Right hindlimb (tissue), 1 donor: ENCODE measurements at places on chromosomes 3 and 15.

GRCh38 chr3:49912881-49913281 lies 9.2 kb upstream of the MST1R start:
- no peak for DNase-seq

DNA sequence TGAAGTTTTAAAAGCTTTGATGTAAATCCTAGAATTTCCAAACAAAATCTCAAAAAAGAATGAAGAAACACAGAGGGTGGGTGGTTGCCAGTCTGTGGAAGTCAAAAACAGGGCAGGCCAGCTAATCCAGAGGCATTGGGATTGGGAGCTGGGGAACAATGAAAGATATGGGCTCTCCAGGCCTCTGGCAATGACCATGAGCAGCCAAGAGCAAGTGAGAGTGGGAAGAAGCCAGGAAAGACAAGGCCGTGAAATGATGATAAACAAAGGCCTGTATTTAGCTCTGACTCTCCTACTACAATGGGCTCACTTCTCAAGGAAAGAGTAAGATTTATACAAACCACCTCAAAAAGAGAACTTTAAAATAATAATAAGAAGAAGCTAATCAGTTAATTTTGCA lies 248.5 kb downstream of the ZMAT3 start:
- no peak for DNase-seq

- no peak for DNase-seq
These were observed 14.5 kb upstream of the RNU6-1 start for GRCh38 chr15:67854358-67854757.

GRCh38 chr15:92586966-92587365 lies 68.6 kb downstream of the FAM174B start:
- no peak for DNase-seq

- DNase-seq = peak; percentile 92
These were observed 108.1 kb upstream of the THBS1 start for GRCh38 chr15:39472621-39473297.

DNA sequence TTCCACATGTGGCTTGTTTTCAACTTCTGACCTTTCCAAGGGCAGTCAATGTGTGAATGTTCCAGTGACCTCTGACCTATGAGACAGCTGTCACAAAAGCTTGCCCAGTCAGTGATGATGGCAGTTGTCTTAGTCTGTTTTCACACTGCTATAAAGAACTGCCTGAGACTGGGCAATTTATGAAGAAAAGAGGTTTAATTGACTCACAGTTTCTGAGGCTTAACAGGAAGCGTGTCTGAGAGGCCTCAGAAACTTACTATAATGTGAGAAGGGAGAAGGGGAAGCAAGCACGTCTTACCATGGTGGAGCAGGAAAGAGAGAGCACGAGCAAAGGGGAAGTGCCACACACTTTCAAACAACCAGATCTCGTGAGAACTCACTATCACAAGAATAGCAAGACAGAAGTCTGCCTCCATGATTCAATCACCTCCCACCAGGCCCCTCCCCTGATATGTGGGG lies 95.6 kb downstream of the ECT2 start:
- DNase-seq = no peak

DNA sequence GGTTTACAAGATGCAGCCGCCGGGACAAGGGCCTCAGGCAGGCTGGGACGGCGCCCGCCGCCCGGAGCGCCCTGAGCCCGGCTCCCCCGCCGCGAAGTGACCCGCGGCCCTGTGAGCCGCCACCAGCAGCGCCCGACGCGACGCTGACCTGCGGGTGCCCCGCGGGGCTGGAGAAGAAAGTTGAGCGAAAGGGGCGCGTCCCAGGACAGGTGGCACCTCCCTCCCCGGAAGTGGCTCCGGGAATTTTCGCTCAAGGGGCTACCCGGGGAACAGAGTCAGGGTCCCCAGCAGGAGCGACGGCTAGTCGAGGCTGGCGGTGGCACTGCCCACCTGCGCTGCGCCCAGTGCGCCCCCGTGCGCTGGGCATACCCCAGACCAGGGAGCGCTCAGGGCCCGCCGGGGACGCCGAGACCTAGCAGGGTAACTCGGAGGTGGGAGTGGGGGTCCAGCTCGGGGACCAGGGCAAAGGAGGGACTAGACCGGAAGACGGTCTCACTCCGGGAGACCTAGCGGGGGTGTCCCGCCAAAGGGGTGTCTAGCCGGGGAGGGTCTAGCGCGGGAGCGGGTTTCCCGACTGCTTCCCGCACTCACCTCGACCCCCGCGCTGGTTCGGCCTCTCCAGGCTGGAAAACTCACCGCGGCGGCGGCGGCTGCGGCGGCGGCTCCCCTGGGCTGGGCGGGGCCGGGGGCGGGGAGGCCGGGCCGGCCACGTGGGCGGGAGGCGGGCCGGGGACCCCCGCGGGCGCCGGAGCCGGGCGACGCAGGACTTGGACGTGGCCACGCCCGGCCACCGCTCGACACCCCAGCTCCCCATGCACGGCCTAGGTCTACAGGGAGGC lies 18.4 kb downstream of the SPATA12 start:
- DNase-seq = peak; percentile 79

DNA sequence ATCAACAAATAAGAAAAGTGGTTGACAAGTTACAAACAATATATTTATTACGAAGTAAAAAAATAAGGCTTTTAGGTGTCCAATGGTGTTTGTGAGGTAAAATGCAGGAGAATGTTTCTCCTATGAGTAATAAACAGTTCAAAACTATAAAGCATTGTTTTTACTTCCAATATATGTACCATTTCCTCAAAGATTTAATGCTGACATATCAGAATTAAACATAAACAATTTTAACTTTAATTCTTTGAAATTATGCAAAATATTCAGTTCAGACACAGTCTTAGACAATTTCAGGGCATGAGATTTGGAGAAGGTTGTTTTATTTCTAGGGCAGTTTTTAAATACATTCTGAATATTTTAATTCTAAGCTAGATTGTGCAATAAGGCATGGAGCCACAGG lies 602.5 kb upstream of the DPPA4 start:
- no peak for DNase-seq

DNA sequence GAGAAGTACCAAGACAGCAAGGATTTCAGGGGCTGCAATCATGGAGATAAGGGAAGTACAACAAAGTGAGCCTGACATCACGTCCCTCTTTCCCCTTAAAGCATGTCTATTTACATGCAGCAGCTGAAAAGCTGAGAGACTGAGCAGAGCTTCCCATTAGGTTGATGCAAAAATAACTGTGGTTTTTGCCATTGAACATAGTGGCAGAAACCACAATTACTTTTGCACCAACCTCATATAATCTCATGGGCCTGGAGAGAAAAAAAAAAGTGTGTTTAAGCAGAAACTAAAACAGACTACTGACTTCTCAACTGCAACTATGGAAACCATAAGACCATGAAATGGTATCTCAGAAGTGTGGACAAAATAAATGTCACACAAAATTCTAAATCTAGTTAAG lies 48.3 kb downstream of the CCDC12 start:
- no peak for DNase-seq

DNA sequence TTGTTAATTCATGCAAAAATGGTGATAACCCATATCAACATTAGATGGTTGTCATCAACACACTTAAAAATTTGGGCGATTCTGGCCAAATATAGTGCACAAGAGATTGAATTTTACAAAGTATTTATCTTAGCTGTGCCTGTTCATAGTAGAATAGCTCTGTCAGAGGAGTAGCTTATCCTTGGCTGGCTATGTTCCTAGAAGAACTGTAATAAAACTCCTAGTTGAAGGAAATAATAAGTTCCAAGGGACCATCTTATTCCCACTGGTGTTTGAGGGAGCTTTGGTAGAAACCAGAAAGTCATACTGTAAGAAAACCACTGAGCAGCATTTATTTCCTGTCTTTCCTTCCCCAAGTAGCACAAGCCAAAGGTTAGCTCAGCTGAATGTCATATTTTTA lies 201.8 kb downstream of the GRM7 start:
- no peak for DNase-seq

GRCh38 chr3:14688525-14688924 lies 13.6 kb downstream of the C3orf20 start:
- DNase-seq = no peak

GRCh38 chr3:2082871-2083480 lies 15.7 kb upstream of the CNTN4 start:
- peak; percentile 24 for DNase-seq

GRCh38 chr3:160343132-160343531 lies 55.9 kb downstream of the IFT80 start:
- no peak for DNase-seq

GRCh38 chr3:156811089-156811862 lies 14.9 kb upstream of the LEKR1 start:
- DNase-seq = no peak

DNA sequence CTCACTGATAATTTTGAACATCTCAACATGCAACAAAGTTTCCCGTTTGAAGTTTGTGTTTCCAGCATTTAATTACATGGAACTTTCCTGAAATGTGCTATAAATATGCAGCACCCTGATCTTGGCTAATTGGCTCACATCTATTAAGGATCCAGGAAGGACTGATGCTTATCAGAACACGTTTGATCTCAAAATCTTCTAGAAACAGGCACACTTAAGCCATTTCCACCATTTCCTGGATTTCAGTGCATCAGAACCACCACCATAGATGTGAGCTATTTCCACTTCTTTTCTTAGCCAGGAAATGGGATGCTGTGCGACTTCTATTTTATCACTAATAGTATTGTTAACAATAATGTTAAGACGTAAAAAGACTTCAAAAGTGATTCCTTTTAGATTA lies 228.9 kb downstream of the FEZF2 start:
- no peak for DNase-seq

- no peak for DNase-seq
These were observed 53.7 kb upstream of the INSYN1 start for GRCh38 chr15:73806698-73807483.

- no peak for DNase-seq
These were observed 123.2 kb upstream of the CGNL1 start for GRCh38 chr15:57253082-57253481.

GRCh38 chr3:54999159-54999558 lies 71.3 kb upstream of the LRTM1 start:
- no peak for DNase-seq

GRCh38 chr3:16998236-16998923 lies 113.6 kb downstream of the PLCL2 start:
- DNase-seq = no peak

- DNase-seq = no peak
These were observed 71.7 kb downstream of the IGF1R start for GRCh38 chr15:98720031-98720430.

- DNase-seq = peak; percentile 84
These were observed at the start of gene CSK for GRCh38 chr15:74781431-74782258. Gene CSK, plus strand, starts transcription at chr15:74782080. Its CDS starts 16,218 bp downstream, at chr15:74798298.
